ENCODE measurements at places on chromosomes 4 and X.

DNA sequence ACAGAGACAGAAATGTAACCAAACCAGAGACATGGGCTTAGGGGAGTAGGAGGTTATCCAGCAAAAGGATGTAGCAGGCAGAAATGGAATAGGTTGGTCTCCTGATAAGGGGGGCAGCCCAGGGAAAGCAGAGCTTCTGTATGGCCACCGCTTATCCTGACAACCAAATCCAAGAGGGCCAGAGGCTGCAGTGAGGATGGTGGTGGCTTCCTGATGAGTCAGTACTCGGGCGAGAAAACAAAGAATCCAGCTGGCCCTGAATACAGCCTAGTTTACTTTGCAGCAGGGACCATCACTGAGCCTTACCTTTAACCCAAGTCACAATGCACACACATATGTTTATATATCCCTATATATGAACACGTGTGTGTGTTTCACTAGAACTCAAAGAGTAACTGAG is 129.7 kb upstream of the FTHL17 start:
- H3K27ac ChIP-seq, result no peak overlapping the region
- H3K4me3 ChIP-seq, result no peak overlapping the region
- no peaks in the 10 kb centered on the region for H3K27me3 ChIP-seq
- H3K36me3 ChIP-seq, result peaks cover 5% of the 10 kb centered on the region

GRCh38 chr4:38831653-38832052 is 25.0 kb downstream of the TLR6 start:
- DNase-seq, result no peak
- H3K4me1 ChIP-seq, result no peaks in the 10 kb centered on the region
- no peaks in the 10 kb centered on the region for H3K27me3 ChIP-seq
- no peak overlapping the region for H3K27ac ChIP-seq
- no peaks in the 10 kb centered on the region for H3K36me3 ChIP-seq
- H3K4me3 ChIP-seq, result no peak overlapping the region

DNA sequence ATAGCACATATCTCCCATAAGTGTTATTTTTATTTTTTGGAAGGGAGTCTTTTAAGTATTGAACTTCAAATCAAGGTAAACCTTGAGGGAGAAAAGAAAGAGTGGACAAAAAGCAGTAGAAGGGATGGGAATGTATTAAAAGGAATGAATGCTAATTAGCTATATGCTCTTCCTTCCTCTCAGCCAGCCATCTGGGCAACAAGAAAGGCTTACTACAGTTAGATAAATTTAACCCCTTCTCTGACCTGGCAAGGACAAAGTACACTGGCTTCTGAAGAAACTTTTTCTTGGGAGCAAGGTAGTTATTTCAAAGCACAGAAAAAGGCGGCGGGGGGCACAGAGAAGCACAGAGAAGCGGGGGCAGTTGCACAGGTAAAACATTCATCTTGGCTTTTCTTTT is 54.6 kb downstream of the GAB1 start:
- H3K27me3 ChIP-seq, result no peaks in the 10 kb centered on the region
- H3K4me3 ChIP-seq, result no peak overlapping the region
- H3K36me3 ChIP-seq, result no peaks in the 10 kb centered on the region
- no peak overlapping the region for H3K27ac ChIP-seq

DNA sequence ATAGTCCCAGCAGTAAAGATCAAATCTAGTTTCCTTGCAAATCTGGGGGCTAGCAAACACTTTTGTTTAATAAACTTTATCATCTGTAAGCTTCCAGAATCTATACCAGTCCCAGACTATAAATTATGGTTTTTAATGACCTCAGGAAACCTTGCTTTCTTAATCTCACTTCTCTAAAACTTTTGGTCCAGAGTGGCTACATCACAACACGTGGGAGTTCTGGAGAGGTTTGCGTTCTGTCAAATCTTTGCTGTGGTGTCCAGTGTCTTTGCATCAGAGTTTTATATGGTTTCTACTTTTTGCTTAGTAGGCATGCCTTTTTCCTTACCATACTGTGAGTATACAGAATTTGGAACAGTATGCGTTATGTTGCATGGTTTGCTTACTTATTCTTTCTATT is 193.9 kb downstream of the ANK2 start:
- no peaks in the 10 kb centered on the region for H3K36me3 ChIP-seq
- H3K4me1 ChIP-seq, result no peaks in the 10 kb centered on the region
- DNase-seq, result no peak
- H3K4me3 ChIP-seq, result no peak overlapping the region
- no peak overlapping the region for H3K27ac ChIP-seq

- H3K4me3 ChIP-seq, result no peak overlapping the region
- no peak overlapping the region for H3K27ac ChIP-seq
- DNase-seq, result peak; percentile 41
- no peaks in the 10 kb centered on the region for H3K4me1 ChIP-seq
- H3K27me3 ChIP-seq, result no peaks in the 10 kb centered on the region
- no peaks in the 10 kb centered on the region for H3K36me3 ChIP-seq
Observed at GRCh38 chr4:67087897-67088296, 457.4 kb downstream of the CENPC start.

DNA sequence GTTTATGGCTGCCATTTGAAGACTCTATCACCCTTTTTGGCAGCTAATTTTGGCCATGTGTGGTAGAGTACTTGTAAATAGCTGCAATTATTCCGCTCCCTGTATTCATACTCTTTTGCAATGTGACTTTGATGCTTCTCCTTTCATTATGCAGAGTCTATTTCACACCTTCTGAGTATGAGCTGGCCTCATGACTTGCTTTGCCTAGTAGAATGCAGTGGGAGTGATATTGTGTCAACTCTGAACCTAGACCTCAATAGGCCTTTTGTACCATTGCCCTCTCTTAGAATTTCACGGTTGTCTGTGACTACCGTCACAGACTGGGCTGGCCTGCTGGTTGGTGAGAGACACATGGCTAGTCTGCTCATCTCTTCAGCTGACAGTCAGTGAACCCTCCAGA is 118.8 kb downstream of the DDIT4L start:
- DNase-seq, result no peak
- H3K4me1 ChIP-seq, result no peaks in the 10 kb centered on the region

GRCh38 chr4:163606896-163607691 is 112.6 kb downstream of the TMA16 start:
- no peak overlapping the region for H3K4me3 ChIP-seq
- no peak overlapping the region for H3K27ac ChIP-seq
- no peaks in the 10 kb centered on the region for H3K36me3 ChIP-seq
- H3K4me1 ChIP-seq, result no peaks in the 10 kb centered on the region

DNA sequence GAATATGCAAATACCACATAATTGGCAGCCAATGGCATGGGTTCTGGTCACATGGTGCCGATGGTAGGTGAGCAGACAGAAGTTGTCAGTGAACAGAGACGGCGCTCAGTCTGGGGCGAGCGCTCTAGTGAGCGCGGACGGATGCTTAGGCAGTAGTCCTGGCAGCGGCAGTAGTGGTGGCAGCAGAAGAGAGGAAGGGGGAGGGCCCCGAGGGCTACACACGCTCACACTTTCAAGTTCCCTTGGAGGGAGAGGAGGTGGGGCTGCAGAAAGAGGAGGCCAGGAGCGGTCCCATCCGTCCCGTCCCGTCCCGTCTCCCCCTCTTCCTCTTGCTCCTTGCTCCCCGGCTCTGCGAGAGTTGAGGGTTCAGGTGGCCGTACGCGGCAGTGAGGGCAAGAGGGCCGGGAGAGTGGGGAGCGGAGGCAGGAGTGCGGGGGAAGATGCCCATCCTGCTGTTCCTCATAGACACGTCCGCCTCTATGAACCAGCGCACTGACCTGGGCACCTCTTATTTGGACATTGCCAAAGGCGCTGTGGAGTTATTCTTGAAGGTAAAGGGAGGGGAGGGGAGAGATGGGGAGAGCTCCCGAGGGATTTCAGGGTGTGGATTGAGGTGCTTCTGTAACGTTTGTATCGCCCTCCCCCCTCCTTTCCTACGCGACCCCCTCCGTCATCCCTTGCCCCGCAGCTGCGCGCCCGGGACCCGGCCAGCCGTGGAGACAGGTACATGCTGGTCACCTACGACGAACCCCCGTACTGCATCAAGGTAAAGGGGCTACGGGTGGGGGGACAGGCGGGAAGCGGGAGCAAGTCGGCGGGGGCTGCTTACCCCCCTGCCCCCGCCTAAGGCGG is at the start of gene INTS6L:
TSS of gene INTS6L (plus strand) at position 108 of the 852 bp plus-strand sequence. CDS start at position 441, 333 bp downstream.
- H3K36me3 ChIP-seq, result no peaks in the 10 kb centered on the region
- H3K27ac ChIP-seq, result peak within 1 kb of the TSS; percentile 94
- peak within 1 kb of the TSS; percentile 65 for H3K4me3 ChIP-seq

GRCh38 chr4:8589823-8590545 is 2.6 kb upstream of the CPZ start:
- H3K27ac ChIP-seq, result no peak overlapping the region
- peaks cover 25% of the 10 kb centered on the region for H3K27me3 ChIP-seq
- H3K36me3 ChIP-seq, result no peaks in the 10 kb centered on the region

DNA sequence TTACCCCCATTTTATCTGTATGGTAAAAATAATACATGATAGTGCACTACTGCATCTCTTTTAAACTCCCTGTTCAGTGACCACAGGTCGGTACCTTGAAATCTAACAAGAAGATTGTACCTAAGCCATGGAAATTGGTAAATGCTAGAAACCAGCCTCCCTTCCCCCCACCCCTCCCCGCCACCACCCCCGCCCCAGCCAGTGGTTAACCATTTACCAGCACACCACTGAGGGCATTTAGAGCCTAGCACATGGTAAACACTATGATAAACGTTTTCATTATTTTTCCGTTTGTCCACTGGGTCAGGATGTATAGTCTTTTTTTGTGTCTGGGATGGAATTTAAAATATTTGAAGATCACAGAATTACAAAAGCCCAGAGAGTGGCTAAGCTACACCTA is 703 bp upstream of the FTSJ1 start:
- H3K36me3 ChIP-seq, result no peaks in the 10 kb centered on the region
- no peak for DNase-seq
- peak overlapping the region; percentile 84 for H3K27ac ChIP-seq

DNA sequence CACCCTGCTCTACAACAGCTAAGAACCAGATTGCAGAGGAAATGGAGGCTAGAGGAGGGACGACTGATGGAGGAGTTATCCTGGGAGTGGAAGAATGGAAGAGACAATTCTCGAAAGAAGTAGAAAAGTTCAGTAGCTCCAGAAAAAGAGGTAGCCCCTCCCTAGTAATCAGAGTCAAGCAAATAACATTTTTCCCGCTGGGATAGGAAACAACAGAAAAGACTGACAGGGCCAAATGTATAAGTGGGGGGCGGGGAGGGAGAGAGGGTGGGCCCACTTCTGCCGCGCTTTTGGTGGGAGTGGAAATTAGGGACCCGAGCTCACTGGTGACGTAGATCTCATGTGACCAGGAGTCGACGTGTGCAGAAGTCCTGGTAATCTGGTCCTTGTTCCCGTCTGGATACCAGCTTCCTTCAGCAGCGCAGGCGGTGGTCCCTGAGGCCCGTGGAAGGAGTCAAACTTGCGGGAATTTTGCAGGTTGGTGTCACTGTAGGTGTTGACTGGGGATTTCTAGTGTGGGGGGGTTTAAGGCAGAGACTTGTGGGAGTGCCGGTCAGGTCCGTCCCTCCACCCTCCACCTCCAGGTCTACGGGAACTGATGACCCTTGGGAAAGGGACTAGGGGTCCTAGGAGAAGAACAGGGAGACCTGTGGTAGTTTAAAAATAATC is at the start of gene TCEAL9:
TSS of gene TCEAL9 (plus strand) at position 377 of the 669 bp plus-strand sequence. CDS start 1,179 bp downstream, outside the sequence.
- peaks cover 13% of the 10 kb centered on the region for H3K27me3 ChIP-seq
- no peaks in the 10 kb centered on the region for H3K4me1 ChIP-seq
- no peaks in the 10 kb centered on the region for H3K36me3 ChIP-seq
- peak within 1 kb of the TSS; percentile 50 for H3K4me3 ChIP-seq
- H3K27ac ChIP-seq, result peak within 1 kb of the TSS; percentile 84

DNA sequence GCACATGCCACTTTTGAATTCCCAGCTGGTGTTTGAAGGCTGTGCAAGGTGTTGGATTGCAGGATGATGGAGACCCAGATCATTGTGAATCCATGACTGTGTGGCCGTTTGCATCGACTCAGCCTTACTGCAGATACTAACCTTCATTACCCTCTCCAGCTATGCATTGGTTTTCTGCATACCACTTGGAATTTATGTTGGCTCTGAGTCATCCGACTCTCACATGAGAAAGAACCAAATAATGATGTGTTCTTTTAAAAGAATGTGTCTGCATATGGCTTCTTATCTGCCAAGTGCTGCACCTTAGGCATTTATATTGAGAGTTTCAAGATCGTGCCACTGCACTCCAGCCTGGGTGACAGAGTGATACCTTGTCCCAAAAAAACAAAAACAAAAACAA is 106.7 kb upstream of the PRKX start:
- H3K4me1 ChIP-seq, result no peaks in the 10 kb centered on the region
- no peak overlapping the region for H3K4me3 ChIP-seq
- DNase-seq, result no peak
- H3K27me3 ChIP-seq, result no peaks in the 10 kb centered on the region
- no peak overlapping the region for H3K27ac ChIP-seq

Data from stomach (tissue), 19 donors.